WTC11 (cell line): ENCODE measurements at places on chromosomes 1 and 21.

DNA sequence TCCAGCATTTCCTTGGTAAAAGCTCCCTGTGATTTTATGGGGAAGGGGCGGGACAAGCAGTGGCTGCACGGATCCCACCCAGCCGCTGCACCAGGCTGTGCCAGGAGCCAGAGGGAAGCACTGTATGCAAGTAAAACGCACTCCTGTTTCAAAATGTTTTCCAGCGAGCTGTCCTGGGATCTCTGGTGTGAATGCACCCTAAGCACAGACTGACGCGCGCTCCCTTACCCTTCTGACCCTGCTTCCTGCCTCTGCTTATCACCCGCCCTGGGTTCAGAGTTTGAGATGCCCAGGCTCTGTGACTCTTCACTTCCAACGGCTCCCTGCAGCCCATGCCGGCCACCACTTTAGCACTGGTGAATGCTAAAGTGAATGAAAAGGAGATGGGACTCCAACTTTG, 131.2 kb downstream of the RHOU start:
- DNase-seq, result no peak

DNA sequence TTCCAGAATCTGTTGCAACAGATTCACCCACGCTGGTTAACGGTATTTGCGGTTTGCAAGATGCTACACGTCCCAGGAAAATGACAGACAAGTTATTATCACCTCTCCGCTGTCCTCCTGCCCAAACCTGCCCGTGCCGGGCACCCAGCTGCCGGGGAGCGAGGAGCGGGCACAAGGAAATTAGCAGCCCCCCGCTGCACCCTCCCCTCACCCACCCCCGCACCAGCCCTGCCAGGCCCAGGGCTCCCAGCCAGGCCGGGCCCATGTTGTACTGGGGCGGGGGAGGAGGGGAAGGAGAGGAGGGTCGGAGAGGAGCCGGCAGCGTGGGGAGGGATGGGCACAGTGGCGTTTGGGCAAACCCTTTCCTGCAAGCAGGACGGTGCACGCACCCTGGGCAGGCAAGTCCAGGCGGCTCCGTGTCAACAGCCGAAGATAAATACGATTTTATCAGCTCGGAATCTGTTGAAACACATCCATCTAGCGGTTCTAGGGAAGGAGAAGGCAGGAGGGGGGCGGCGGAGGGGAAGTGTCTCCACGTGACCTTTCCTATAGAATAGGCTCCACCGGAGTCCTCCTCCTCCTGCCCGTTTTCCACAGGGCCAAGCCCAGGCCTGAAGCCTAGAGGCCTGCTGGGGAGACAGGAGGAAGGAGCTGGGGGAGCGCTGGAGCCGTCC, 35.1 kb upstream of the CCDC27 start:
- DNase-seq, result no peak

GRCh38 chr1:203190949-203191348, 4.4 kb upstream of the CHI3L1 start:
- DNase-seq, result no peak

DNA sequence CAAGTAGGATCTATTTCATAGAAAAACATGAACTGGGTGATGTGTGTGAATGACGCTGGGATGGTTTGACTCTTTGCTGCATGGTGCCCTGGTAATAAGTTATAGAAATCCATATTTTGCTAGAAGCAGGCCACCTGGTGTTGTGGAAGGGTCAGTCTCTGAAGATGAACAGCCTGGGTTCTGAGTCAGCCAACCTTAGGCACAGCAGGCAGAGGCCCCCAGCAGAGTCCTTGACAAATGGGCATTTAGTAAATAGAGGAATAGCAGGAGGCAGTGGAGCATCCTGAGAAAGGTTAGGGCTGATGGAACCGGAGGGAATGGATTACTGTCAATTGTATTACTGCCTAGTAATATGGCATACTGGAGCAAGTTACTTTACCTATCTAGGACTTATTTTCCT, 20.9 kb downstream of the FGGY start:
- DNase-seq, result no peak

- DNase-seq, result no peak
These were observed 29.2 kb downstream of the PGBD5 start for GRCh38 chr1:230396966-230397365.

DNA sequence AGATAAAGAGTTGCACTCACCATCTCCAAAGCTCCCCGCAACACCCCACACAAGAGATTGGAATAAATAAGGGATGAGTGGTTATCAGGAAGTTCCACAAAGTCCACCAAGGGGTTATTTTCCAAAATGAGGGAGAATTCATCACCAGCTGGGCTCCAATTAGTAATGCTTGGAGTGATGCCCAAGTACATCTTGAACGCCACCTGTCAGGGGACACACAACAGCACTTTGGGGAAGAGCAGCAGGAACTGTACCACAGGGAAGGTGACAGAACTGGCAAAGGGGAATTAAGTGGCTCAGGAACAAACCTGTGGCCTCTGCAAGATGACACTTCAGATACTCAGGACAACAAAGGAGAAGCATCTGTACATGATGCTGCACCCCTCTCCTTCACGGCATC, 11.5 kb downstream of the TRAPPC3 start:
- DNase-seq, result no peak

DNA sequence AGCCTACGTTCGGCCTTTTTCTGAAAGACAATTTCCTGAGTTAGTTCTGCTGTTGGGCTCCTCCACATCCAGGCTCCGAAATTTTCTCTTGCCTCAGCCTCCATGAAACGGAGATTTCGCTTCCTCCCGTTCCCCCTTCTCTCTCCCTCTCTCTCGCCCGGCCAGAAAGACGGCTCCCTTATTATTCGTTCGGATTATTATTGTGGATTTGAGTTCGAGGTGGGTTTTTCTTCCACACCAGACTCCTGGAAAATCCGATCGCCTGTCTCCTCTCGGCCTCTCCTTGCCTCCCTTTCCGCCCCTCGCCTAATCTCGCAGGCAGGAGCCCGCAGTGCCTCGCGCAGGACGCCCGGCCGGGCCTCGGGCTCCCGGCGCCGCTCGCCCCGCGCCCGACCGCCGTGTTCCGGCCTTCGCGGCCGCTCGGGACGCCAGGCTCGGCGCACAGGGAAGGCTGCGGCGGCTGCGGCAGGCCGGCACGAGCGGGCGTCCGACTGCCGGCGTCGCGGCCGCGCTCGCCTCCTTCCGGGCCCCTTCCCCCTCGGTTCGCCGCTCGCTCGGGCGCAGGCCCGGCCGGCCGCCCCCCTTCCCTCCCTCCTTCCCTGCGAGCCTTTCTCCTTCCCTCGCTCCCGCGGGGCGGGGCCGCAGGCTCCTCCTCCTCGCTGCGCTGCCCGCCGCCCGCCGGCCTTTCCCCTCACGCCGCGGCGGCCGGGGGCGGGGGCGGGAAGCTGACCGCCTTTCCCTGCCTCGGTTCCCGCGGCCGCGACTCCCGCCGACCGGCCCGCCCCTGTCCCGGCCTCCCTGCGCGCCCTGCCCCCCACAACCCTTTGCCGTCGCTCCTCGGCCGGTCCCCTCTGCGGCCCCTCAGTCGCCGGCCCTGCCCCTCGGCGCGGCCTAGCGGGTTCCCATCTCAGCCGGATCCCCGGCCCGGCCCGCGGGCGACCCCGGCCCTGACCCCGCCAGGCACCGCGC, at the start of gene ARHGEF11:
TSS of gene ARHGEF11 (minus strand) at position 493 of the 969 bp plus-strand sequence. CDS start 1,412 bp downstream, outside the sequence.
- peak; percentile 91 for DNase-seq
